Left colon (tissue), 2 donors: ENCODE measurements at places on chromosomes 7 and 10. TPM values are rescaled to one million over a fixed set of nuclear protein-coding genes. Genes with fewer than 3 reads are reported as not detected.

The COL17A1 gene
- 328 TPM for total RNA-seq

The CACNA2D1 gene
- 2.5 TPM for total RNA-seq

The INHBA gene
- total RNA-seq, result 0.42 TPM

The COL1A2 gene
- 28.1 TPM for total RNA-seq

- no peak for DNase-seq
Observed at GRCh38 chr7:105963038-105963667, at the start of gene CDHR3. Gene CDHR3 (plus strand): TSS chr7:105963264. CDS start chr7:105963319, 55 bp downstream.

GRCh38 chr7:99203092-99203491 is 4.8 kb downstream of the KPNA7 start:
- DNase-seq, result no peak

- DNase-seq, result no peak
Observed at GRCh38 chr10:31678575-31679516, 249.8 kb downstream of the ARHGAP12 start.

- no peak for DNase-seq
Observed at GRCh38 chr10:54266395-54266794, 534.6 kb downstream of the PCDH15 start.

GRCh38 chr7:8778459-8778858 is 345.1 kb downstream of the NXPH1 start:
- DNase-seq, result no peak

GRCh38 chr10:119807960-119808697 is 64.5 kb downstream of the MCMBP start:
- no peak for DNase-seq

GRCh38 chr10:21758239-21758638 is 224.2 kb downstream of the MLLT10 start:
- DNase-seq, result no peak

GRCh38 chr7:34269084-34269483 is 363.7 kb downstream of the BMPER start:
- no peak for DNase-seq
